ENCODE measurements at places on chromosomes 5 and 9. TPM values are rescaled to one million over a fixed set of nuclear protein-coding genes. Genes with fewer than 3 reads are reported as not detected.
A peak's percentile ranks its signal among the peaks of the same experiment; 100 is the strongest.

- no peak overlapping the region for H3K27ac ChIP-seq
- H3K36me3 ChIP-seq, result no peaks in the 10 kb centered on the region
- no peaks in the 10 kb centered on the region for H3K27me3 ChIP-seq
- H3K4me1 ChIP-seq, result no peaks in the 10 kb centered on the region
Measured at GRCh38 chr5:152568016-152568415, 162.9 kb upstream of the NMUR2 start.

The DOCK8 gene
- 6.9 TPM for total RNA-seq

The ITK gene
- total RNA-seq, result 5.0 TPM

- DNase-seq, result no peak
- peak overlapping the region; percentile 49 for H3K4me3 ChIP-seq
- peaks cover 8% of the 10 kb centered on the region for H3K4me1 ChIP-seq
- peak overlapping the region; percentile 41 for H3K27ac ChIP-seq
- H3K27me3 ChIP-seq, result no peaks in the 10 kb centered on the region
- no peaks in the 10 kb centered on the region for H3K36me3 ChIP-seq
Measured at GRCh38 chr5:17436350-17436749, 61.7 kb upstream of the TAF11L2 start.

The WWC1 gene
- total RNA-seq, result 15.6 TPM

GRCh38 chr9:130626249-130626996 is 38.0 kb upstream of the PRDM12 start:
- H3K4me3 ChIP-seq, result no peak overlapping the region
- H3K27me3 ChIP-seq, result no peaks in the 10 kb centered on the region
- H3K4me1 ChIP-seq, result no peaks in the 10 kb centered on the region
- H3K27ac ChIP-seq, result no peak overlapping the region
- no peak for DNase-seq

The CCNO gene
- total RNA-seq, result 1.6 TPM

- no peak overlapping the region for H3K4me3 ChIP-seq
- H3K27ac ChIP-seq, result no peak overlapping the region
- no peak for DNase-seq
- no peaks in the 10 kb centered on the region for H3K27me3 ChIP-seq
- no peaks in the 10 kb centered on the region for H3K36me3 ChIP-seq
Measured at GRCh38 chr5:128340648-128341047, 197.4 kb downstream of the FBN2 start.

The WNK2 gene
- 0.40 TPM for total RNA-seq

DNA sequence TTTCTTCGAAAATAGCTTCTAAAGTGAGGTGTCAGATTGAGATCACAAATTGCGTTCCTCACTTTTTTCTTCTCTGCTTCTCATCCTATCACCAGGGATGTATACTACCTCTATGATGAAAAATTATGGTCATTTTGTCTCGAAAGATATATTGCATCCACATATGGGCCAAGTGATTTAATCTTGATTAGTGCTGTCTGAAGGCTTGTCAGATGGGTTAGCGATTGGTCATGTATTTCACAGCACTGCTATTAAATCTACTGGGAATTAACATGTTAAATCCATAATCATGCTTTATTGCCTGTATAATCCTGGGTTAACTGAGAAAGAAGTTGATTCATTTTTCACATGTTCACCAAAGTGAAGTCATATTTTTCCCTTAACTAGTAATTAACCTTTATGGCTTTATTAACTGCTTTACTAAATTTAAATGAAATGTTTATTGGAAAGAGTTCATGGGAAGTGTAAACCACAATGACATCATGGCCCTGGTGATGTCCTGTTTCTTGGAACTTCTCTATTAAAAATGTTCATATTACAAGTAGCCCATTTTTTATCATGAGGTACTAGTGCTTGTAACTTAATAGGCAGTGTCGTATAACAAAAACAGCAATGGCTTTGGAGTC is 193.3 kb downstream of the SMC2 start:
- no peak for DNase-seq
- H3K4me3 ChIP-seq, result no peak overlapping the region
- no peaks in the 10 kb centered on the region for H3K4me1 ChIP-seq
- H3K27ac ChIP-seq, result no peak overlapping the region
- no peaks in the 10 kb centered on the region for H3K36me3 ChIP-seq

GRCh38 chr5:88826646-88827585 is 56.1 kb downstream of the MEF2C start:
- no peaks in the 10 kb centered on the region for H3K36me3 ChIP-seq
- DNase-seq, result no peak
- H3K27me3 ChIP-seq, result no peaks in the 10 kb centered on the region
- peak overlapping the region; percentile 89 for H3K27ac ChIP-seq
- no peaks in the 10 kb centered on the region for H3K4me1 ChIP-seq
- H3K4me3 ChIP-seq, result no peak overlapping the region

The PTGDS gene
- total RNA-seq, result 1.7 TPM

GRCh38 chr9:107149756-107150155 is 133.3 kb upstream of the RAD23B start:
- no peak overlapping the region for H3K4me3 ChIP-seq
- H3K27ac ChIP-seq, result no peak overlapping the region
- peaks cover 4% of the 10 kb centered on the region for H3K27me3 ChIP-seq
- no peaks in the 10 kb centered on the region for H3K4me1 ChIP-seq
- DNase-seq, result no peak
- H3K36me3 ChIP-seq, result no peaks in the 10 kb centered on the region

The RGMB gene
- total RNA-seq, result 14.2 TPM

The SLC36A2 gene
- not detected for total RNA-seq

DNA sequence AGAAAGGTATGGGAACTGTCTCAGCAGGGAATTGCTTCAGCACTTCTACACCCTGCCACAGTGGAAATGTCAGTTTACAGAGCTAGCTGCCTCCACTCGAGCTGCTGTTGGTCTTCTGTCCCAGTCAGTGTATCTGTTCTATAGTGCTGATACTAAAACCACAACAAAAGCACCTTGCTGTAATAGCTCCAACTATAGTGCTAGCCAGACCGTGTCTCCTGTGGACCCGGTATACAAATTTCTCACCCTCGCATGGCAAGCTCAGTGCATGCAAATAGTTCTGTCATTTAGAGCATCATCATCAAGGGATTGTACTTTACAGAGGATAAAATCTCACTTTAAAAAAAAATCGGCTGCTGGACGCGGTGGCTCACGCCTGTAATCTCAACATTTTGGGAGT is 51.5 kb upstream of the IQGAP2 start:
- DNase-seq, result no peak
- no peak overlapping the region for H3K27ac ChIP-seq
- H3K36me3 ChIP-seq, result no peaks in the 10 kb centered on the region
- H3K4me1 ChIP-seq, result no peaks in the 10 kb centered on the region
- no peaks in the 10 kb centered on the region for H3K27me3 ChIP-seq

DNA sequence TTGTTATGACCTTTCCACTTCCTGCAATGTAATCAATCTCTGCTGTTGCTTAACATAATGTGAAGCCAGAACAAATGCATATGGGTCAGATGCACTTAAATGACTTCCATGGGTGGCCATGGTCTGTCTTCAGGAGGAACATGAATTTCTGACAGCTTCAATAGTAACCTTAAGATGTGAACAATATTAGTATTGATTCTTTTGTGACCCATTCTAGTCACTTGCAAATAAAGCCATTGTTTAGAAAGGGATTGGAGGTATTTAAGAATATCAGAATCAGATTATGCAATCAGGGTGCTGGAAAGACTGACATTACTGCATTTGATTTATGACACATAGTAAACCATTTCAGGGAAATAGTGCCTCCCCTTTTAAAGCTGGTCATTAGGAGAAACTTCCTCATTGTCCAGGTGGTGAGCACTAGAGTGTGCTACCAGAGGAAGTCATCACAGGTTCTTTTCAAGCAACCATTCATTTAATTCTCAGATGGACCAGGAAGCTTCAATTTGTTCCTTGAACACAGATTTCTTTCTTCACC is 32.1 kb downstream of the GRIN3A start:
- H3K4me1 ChIP-seq, result peaks cover 10% of the 10 kb centered on the region
- H3K4me3 ChIP-seq, result no peak overlapping the region
- no peak overlapping the region for H3K27ac ChIP-seq
- H3K36me3 ChIP-seq, result no peaks in the 10 kb centered on the region

The AGXT2 gene
- total RNA-seq, result not detected

DNA sequence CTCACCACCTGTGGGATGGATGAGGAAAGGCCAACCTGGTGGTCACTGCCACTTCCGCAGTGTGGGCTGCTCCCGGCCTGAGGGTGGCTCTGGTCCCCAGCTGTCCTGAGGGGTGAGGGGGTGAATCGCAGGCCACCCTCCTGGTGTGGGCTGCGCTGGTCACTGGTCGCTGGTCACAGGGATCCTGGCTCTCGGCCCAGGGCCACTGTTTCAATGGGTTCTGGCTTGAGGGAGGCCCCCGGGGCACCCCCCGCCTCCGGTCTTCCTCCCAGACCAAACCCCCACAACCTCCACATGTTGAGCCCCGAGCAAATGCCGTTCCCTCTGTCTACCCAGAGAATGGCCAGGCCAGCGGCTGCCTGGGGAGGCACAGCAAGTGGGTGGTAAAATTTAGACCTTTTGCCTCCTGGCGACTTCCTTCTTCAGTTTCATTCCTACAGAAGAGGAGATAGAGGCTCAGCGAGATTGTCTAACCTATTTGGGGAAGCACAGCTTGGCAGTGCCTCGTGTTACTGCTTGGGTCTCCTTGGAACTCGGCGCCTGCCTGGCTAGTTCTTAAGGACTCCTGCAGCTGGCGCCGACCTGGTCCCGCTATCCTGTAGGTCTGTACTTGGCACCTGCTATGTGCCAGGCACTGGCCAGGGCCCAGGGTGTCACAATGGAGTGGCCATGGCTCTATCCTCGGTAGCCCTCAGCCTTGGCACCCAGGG is 48.2 kb downstream of the RXRA start:
- H3K4me1 ChIP-seq, result peaks cover 100% of the 10 kb centered on the region
- H3K36me3 ChIP-seq, result no peaks in the 10 kb centered on the region
- peak overlapping the region; percentile 89 for H3K27ac ChIP-seq
- no peak overlapping the region for H3K4me3 ChIP-seq
- no peaks in the 10 kb centered on the region for H3K27me3 ChIP-seq
- DNase-seq, result no peak

- H3K4me1 ChIP-seq, result peaks cover 9% of the 10 kb centered on the region
- H3K27ac ChIP-seq, result no peak overlapping the region
- no peaks in the 10 kb centered on the region for H3K36me3 ChIP-seq
- H3K27me3 ChIP-seq, result no peaks in the 10 kb centered on the region
- no peak overlapping the region for H3K4me3 ChIP-seq
Measured at GRCh38 chr9:6109986-6110385, 94.6 kb upstream of the RANBP6 start.

DNA sequence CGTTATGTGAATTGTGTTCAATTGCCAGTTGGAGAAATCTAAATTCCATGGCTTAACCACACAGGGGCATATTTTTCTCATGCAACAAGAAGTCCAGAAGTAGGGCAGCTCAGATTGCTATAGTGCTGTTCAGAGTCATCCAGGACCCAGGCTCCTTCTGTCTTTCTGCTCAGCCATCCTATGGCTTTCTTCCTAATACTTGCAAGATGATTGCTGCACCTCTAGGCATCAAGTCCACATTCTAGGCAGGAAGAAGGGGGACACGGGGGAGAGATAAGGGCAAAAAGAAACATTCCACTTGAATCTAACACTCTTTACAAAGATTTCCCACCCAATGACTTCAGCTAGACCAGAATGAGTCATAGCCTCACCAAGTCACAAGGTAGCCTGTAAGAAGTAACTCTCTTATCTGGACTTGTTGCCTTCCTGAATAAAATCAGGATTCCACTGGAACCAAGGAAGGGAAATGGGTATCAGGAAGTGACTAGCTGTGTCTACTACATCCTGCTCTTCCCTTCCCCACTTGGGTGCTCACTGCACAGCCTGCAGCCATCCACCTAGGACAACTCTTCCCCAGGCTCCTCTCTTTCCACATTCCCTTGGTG is 5.3 kb downstream of the ERAP2 start:
- H3K36me3 ChIP-seq, result peaks cover 54% of the 10 kb centered on the region
- no peaks in the 10 kb centered on the region for H3K27me3 ChIP-seq
- H3K4me1 ChIP-seq, result no peaks in the 10 kb centered on the region
- H3K4me3 ChIP-seq, result no peak overlapping the region
- no peak for DNase-seq

DNA sequence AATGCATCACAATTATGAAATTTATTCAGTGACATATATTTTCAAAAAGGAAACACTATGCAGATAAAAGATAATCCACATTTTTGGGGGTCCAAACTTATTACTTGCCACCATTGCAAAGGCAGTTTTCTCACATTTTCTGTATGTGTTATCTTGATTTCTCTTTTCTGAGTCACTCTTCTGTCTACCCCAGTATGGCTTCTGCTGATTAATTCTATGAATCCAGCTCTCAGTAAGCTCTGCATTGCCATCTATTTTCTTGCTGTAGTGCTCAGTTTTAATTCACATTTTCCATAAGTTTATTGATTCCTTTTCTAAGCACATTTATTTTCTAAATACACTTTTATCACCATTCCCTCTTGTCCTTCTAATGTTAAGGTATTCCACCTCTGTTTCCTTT is 1.7 kb downstream of the IFNA10 start:
- no peaks in the 10 kb centered on the region for H3K36me3 ChIP-seq
- no peak for DNase-seq
- H3K27me3 ChIP-seq, result no peaks in the 10 kb centered on the region
- no peaks in the 10 kb centered on the region for H3K4me1 ChIP-seq
- no peak overlapping the region for H3K4me3 ChIP-seq

DNA sequence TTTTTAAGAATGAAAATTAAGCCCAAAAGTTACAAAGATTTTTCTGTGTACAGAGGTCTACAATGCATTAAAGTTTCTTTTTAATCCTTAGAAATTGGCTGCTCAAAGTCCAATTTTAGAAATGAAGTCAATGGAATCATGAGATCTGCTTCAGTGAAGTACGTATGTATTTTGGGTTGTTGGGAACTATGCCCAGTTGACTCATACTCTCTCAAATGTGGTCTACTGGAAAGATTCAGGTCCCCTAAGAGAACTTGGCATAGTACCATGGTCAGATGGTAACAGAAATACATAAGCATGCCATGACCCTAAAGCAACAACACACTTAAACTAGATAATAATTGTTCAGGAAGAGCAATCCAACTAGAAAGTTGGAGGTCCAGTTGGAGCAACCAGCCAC is 23.0 kb downstream of the FBLL1 start:
- H3K27me3 ChIP-seq, result no peaks in the 10 kb centered on the region
- no peak overlapping the region for H3K4me3 ChIP-seq
- H3K4me1 ChIP-seq, result no peaks in the 10 kb centered on the region
- no peak for DNase-seq
- no peak overlapping the region for H3K27ac ChIP-seq
- H3K36me3 ChIP-seq, result no peaks in the 10 kb centered on the region

GRCh38 chr5:114419067-114419388 is 57.2 kb downstream of the KCNN2 start:
- H3K36me3 ChIP-seq, result no peaks in the 10 kb centered on the region
- H3K27ac ChIP-seq, result no peak overlapping the region
- no peaks in the 10 kb centered on the region for H3K27me3 ChIP-seq
- H3K4me1 ChIP-seq, result no peaks in the 10 kb centered on the region

- H3K4me3 ChIP-seq, result no peak overlapping the region
- H3K27me3 ChIP-seq, result peaks cover 19% of the 10 kb centered on the region
- H3K27ac ChIP-seq, result no peak overlapping the region
- H3K36me3 ChIP-seq, result no peaks in the 10 kb centered on the region
- DNase-seq, result no peak
- H3K4me1 ChIP-seq, result no peaks in the 10 kb centered on the region
Measured at GRCh38 chr9:125985142-125985997, 238.2 kb downstream of the PBX3 start.

The CLTA gene
- 215 TPM for total RNA-seq

- no peak overlapping the region for H3K4me3 ChIP-seq
- H3K36me3 ChIP-seq, result no peaks in the 10 kb centered on the region
- no peak for DNase-seq
- no peaks in the 10 kb centered on the region for H3K27me3 ChIP-seq
Measured at GRCh38 chr5:94175912-94176311, 434.5 kb upstream of the POU5F2 start.
